ENCODE measurements at places on chromosomes 1 and 21.

- DNase-seq = no peak
These were observed 397.6 kb downstream of the PLA2G4A start for GRCh38 chr1:187226396-187226795.

GRCh38 chr21:14414932-14415508 is 32.1 kb upstream of the HSPA13 start:
- no peak for DNase-seq

GRCh38 chr1:77395051-77395450 is 113.2 kb downstream of the AK5 start:
- DNase-seq = no peak

DNA sequence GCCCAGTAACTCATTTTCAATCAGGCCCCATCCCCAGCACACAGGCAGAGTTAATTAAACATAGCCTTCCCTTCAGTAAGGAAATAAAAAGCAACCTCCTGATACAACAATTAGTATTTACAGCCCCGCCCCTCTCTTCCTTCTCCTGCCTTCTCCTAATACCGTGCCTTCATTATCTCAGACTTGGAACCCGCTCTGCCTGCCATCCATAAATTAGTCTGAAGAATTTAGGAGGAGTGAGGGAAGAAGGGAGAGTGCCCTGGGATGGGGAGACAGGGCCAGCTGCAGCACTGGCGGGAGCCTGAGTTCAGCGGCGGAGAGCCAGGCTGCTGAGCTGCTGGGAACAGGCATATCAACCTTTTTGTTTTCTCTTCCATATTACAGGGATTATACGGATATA is 172.8 kb downstream of the ACTL8 start:
- DNase-seq = no peak

DNA sequence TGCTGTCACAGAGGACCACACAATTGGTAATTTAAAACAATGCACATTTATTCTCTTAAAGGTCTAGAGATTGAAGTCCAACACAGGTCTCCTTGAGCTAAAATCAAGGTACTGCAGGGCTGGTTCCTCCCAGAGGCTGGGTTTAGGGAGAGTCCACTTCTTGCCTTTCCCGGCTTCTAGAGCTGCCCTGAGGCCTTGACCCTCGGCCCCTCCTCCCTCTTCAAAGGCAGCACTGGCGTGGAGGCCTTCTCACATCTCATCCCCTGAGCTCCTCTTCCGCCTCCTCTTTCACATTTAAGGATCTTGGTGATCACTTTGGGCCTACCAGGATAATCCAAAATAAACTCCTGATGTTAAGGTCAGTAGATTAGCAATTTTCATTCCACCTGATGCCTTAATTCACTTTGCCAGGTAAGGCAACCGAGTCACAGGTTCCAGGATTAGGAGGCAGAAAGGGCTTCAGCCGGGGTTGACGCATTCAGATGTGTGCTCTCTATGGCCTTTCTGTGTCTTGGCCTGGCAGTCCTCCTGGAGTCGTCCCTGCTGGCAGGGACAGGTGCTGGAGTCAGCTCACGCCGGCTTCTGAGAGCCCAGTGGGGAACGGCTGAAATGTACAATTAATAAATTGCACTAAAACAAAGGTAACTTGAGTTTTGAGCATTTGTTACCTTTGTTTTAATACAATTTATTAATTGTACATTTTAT is 61.2 kb upstream of the ABCG1 start:
- no peak for DNase-seq

DNA sequence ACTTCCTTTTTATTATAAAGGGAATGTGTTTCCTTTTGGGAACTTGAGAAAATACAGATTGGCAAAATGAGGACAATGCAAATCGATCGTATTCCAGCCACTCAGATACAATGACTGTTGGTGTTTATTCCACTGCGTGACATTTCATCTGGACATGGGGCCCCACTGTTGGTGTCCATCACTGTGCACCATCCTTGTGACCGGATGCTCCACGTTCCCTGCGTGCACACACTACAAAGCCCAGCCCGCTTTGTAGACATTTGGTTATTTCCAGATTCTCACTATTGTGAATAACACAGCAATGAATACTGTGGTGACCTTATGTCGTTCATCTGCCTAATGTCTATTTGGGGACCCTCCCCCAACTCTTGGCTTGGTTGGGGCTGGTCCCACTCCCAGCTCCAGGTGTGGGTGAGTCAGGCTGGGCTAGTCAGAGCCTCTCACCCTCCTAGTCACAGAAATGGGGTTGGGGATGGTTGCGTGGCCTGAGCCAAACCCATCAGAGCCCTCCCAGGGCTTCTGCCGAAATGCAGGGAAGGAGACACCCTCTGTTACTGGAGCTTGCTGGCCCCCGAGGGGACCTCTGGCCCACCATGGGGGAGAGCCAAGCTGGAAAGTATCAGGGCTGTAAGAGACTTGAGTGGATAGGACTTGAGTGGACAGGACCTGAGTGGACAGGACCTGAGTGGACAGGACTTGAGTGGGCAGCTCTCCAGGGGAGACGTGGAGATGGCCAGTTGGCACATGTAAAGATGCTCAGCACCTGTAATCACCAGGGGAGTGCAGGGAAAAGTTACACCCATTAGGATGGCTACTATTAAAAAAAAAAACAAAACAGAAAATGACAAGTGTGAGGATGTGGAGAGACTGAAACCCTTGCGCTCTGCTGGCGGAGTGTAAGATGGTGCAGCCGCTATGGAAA is 57.1 kb upstream of the ADARB1 start:
- DNase-seq = no peak

- DNase-seq = no peak
These were observed 15.2 kb downstream of the PTPRF start for GRCh38 chr1:43545695-43546387.

GRCh38 chr21:19463966-19464365 is 1060.4 kb upstream of the TMPRSS15 start:
- DNase-seq = no peak

DNA sequence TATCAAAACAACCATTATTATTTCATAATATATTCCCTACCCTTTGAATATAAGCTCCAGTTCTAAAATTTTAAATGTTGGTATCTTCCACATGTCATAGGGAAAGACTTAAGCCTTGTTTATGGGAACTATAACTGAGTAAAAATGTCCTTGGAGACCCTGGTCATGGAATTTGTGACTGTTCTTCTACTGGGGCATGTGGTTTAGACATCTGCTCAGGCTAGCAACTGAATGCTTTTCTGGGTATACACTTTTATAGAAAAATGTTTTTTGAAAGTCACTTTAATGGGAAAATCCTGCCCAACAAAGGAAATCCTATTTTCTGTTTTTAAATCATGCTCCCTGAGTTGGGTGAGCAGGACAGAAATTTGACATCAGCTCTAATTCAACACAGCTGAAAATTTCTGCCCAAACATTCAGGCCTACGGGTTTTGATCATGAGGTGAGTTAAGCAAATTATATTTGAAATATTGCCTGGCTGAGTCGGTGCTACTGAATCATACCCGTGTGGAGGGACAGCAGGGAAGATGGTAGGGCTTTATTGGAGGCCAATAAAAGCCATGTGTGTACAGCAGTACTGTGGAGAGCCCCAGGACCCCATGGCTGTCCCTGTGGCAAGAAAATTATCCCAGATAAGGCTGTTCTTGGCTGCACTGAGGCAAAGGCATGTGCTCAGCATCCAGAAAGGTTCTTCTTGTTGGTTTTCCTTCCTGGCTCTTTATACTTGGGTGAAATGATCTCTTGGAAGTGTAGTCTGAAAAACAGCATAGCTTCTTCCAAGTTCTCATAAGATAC is 391.8 kb downstream of the DISC1 start:
- no peak for DNase-seq

DNA sequence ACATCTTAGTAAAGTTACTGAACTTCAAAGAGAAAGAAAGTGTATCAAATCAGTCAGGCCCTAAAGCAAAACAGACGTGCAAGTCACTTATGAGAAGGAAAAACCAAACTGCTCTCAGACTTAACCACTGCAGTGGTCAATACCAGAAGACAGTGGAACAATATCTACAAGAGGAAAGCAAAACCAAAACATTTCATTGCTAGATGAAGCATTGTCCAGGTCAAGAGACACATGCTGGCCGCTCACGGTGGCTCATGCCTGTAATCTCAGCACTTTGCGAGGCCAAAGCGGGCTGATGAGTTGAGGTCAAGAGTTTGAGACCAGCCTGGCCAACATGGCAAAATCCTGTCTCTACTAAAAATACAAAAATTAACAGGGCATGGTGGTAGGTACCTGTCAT is 82.0 kb upstream of the MROH9 start:
- no peak for DNase-seq

DNA sequence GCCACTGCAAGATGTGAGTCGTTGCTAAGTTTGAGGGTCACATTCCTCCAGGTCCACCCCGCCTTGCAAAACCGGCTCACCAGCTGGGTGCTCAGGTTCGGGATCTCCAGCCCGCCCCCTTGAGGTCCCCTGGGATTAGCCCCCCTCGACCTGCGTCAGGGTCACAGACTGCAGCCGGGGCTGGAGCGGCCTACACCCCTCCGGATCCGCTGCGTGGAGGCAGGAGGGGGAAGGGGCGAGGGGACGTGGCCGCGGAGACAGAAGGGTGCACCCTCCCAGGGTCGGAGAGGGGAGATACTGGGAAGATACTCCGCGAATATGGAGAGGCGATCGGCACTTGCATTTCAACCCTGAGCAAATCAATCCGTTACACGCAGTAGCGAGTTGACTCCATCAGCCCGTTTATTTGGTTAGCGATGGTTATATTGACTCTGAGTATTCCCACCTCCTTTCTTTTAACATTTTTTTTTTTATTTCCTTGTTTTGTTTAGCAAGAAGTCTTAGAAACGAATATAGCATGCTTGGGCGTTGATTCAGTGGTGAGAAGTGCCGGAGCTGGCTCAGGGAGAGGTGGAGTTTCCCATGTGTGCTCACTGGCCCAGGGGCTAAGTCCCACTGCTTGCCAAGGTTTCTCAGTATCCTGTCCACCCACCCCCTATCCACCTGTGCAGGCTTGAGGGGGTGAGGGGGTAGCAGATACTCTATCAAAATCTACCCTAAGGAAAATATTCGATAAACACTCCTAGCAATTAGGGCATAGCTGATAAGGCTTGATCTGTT is 997 bp downstream of the IFNAR2 start:
- peak; percentile 58 for DNase-seq

GRCh38 chr21:45724345-45724961 is 80.9 kb downstream of the PCBP3 start:
- DNase-seq = no peak

GRCh38 chr1:206842854-206843253 is 22.6 kb upstream of the IL20 start:
- no peak for DNase-seq

DNA sequence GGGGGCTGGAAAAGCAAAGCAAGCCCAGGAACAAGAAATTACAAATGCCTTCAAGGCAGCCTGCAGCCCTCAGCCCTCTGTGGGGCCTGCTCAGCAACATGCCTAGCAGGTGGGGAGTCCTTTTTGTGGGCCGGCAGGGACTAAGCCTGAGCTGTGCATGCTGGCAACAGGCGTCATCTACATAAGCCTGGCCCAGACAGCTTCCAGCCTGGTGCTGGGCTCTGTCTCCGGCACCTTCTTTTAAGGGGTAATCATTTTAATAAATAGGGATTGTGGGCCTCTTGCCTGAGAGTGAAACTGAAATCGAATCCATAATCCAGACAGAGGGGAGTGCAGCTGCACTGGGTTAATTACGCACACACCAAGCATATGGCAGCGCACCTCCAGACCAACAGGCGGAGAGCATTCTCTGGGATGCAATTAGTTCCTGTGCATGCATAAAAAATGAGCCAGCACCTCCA is 96.6 kb downstream of the DDX20 start:
- no peak for DNase-seq

DNA sequence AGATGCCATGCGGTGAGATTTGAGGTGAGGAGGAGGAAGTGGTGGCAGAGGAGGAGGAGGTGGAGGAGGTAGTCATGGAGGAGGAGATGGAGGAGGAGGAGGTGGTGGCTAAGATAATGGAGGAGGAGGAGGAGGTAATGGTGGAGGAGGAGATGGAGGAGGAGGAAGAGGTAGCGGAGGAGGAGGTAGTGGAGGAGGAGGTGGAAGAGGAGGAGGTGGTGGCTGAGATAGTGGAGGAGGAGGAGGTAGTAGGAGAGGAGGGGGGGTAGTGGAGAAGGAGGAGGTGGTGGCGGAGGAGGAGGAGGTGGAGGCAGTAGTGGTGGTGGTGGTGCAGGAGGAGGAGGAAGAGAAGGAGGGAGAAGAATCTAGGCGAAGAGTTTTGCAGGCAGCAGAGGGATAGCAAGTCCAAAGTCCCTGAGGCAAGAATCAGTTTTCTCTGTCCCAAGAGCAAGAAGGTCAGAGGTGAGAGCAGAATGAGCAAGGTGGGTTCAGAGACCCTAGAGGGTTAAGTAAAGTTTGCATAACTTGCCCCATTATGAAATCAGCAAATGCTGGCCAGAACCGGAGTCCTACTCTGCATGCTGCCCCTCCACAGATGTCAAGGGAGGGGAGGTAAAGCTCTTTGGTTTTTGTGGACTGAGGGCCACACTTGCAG is 38.9 kb upstream of the GNPAT start:
- no peak for DNase-seq

GRCh38 chr1:173903827-173904531 is 13.1 kb downstream of the SERPINC1 start:
- DNase-seq = no peak
